Pancreas (tissue), 10 donors: ENCODE measurements at places on chromosomes 5 and 9.

DNA sequence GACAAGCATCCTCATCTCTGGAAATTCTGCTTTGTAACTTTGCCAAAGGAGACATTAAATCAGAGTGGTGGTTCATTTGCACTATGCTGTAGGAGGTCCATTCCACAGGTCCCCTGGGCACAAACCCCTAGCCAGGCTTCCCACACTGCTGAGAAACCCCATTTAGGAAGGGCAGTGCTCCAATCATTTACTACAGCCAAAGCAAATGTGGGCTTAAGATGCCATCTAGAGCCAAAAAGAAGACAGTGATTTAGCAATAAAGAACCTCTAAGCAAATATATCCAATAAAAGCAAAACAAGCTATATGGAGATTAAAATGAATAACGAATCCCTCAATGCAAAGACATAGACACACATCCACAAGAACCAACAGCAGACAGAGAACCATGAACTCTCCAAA is 129.0 kb upstream of the ALDH1B1 start:
- no peaks in the 10 kb centered on the region for H3K4me1 ChIP-seq
- DNase-seq = no peak
- no peak overlapping the region for H3K4me3 ChIP-seq
- no peak overlapping the region for H3K27ac ChIP-seq
- no peaks in the 10 kb centered on the region for H3K36me3 ChIP-seq

GRCh38 chr5:607541-608428 is 4.4 kb upstream of the CEP72 start:
- no peaks in the 10 kb centered on the region for H3K36me3 ChIP-seq
- no peaks in the 10 kb centered on the region for H3K27me3 ChIP-seq
- H3K27ac ChIP-seq = no peak overlapping the region

DNA sequence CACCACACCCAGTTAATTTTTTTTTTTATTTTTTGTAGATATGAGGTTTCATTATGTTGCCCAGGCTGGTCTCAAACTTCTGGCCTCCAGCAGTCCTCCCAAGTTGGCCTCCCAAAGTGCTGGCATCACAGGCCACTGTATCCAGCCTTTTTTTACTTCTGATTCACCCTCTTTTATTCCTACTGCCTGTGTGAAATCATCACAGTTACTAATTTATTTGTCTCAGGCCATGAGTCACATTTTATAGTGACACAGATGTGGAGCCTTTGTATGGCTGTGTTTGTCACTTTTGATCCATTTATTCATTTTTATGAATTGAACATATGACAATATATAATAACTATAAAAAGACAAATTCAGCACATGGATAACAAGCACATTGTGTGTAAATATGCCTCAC is 67.1 kb upstream of the SNX2 start:
- no peaks in the 10 kb centered on the region for H3K4me1 ChIP-seq
- no peaks in the 10 kb centered on the region for H3K27me3 ChIP-seq
- no peak overlapping the region for H3K27ac ChIP-seq
- no peak overlapping the region for H3K4me3 ChIP-seq
- no peak for DNase-seq
- H3K36me3 ChIP-seq = no peaks in the 10 kb centered on the region

DNA sequence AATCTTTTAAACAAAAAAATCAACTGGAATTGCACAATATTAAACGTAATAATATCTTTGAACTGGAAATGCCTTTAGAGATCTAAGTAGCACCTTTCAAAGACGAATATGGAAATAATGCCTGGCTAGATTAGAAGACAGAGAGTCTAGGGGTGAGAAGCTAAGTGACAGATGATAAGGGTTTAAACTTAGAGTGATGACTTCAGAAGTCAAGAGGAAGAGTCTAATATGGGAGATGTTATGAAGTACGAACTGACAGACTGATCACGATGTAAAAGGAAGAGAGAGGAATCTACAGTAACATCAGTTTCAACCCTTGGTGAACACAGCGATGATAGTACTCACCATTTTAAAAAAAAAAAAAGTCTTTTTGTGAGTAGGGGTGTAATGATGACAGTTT is 57.9 kb downstream of the HINT1 start:
- H3K4me1 ChIP-seq = no peaks in the 10 kb centered on the region
- no peak overlapping the region for H3K27ac ChIP-seq
- H3K27me3 ChIP-seq = no peaks in the 10 kb centered on the region
- no peak overlapping the region for H3K4me3 ChIP-seq
